Hepatic stellate cell (primary cell): ENCODE measurements at places on chromosomes 7 and 10.
A peak's percentile ranks its signal among the peaks of the same experiment; 100 is the strongest.

GRCh38 chr7:2913760-2914387 is 69.8 kb upstream of the GNA12 start:
- DNase-seq: no peak

DNA sequence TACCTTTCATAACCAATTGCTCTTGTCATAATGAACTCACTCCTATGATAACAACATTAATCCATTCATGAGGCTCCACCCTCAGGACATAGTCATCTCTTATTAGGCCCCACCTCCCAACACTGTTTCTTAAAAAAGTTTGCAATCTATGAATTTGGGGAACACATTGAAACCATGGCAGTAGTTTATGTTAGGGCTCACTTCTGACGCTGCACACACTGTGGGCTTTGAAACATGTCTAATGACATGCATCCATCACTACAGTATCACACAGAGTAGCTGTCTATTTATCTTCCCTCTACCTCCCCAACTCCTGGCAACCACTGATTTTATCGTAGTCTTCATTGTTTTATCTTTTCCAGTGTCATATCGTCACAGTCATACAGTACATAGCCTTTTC is 299.8 kb downstream of the GLRX3 start:
- no peak for DNase-seq

GRCh38 chr10:62594093-62594520 is 210.4 kb upstream of the ADO start:
- DNase-seq: peak; percentile 42

GRCh38 chr10:71769279-71769823 is 4.0 kb downstream of the VSIR start:
- no peak for DNase-seq

- no peak for DNase-seq
These were observed 231.3 kb downstream of the LRMDA start for GRCh38 chr10:75662715-75663114.

GRCh38 chr10:77644557-77645243 is 7.1 kb upstream of the KCNMA1 start:
- DNase-seq: no peak

GRCh38 chr10:110793128-110793812 is 78.5 kb upstream of the PDCD4 start:
- no peak for DNase-seq

- no peak for DNase-seq
These were observed 75.2 kb downstream of the DIP2C start for GRCh38 chr10:614139-614711.

DNA sequence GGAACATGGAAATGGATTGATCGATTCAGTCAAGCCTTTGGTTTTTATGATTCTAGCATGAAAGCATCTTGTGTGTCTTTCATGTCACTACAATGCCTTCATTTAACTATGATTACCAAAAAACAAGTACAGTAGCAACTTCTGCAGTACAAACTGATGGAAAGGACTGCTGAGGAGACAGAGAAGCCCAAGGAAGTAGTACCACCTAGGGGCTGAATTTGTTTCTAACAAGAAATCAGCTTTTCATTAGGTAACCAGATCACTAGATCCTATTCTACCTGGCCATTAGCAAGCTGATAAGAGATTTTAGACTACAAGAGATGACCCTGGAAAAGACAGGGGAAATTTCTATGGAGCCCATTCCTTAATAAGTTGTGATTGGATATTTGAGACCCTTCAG is 3.2 kb upstream of the IFIT1 start:
- DNase-seq: peak; percentile 21

GRCh38 chr7:35749556-35749955 is 51.3 kb upstream of the SEPTIN7 start:
- no peak for DNase-seq

- no peak for DNase-seq
These were observed 37.8 kb upstream of the UBE2H start for GRCh38 chr7:129990403-129991192.
